ENCODE measurements at places on chromosomes 3 and 15. TPM values are rescaled to one million over a fixed set of nuclear protein-coding genes. Genes with fewer than 3 reads are reported as not detected.

Gene GP9
- not detected for total RNA-seq

Gene PIGZ
- 3.9 TPM for total RNA-seq

DNA sequence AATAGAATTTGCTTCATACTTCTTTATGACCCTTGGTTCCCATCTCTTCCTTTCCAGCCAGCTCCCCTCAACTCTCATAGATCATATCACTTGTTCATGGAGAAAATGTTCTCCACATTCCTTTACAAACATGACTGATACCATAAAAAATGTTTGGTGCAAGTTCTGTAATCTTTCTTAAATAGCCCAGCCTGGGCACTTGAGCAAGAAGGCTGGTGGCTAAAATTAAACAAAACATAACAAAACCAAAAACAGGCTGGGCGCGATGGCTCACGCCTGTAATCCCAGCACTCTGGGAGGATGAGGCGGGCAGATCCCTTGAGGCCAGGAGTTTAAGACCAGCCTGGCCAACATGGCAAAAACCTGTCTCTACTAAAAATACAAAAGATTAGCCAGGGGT is 8.9 kb upstream of the POLR2M start:
- no peak for DNase-seq

DNA sequence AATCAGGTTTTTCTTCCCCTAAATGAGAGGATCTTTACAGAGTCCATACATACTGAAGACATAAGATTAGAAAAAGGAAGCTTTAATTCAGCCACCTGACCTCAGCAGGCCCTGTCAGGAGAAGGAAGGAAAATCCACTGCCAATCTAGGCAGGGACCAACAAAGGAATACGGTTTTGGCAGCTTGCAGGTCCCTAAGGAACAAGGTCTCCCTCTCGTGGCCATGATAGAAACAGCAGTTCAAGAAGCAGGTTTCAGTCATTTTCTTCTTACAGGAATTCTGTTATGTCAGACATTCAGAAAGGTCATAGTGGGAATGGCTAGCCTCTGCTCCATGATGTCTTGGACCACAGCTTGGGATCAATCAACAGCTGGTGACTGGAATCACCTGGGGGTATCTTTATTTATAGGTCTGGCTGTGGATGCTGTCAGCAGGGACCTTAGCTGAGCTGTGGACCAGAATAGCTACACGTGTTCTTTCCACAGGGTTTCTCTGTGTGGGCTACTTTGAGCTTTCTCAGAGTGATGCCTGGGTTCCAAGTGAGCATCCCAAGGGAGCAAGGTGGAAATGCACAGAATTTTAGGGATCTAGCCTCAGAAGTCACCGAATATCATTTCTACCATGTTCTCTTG is 9.4 kb upstream of the CMSS1 start:
- DNase-seq: peak; percentile 64

GRCh38 chr15:74956648-74957475 is at the start of gene RPP25:
Gene RPP25 (minus strand): TSS chr15:74956772. CDS start chr15:74956583, 189 bp downstream.
- DNase-seq: peak; percentile 84

GRCh38 chr3:48039487-48040190 is 23.4 kb upstream of the MAP4 start:
- DNase-seq: no peak

- DNase-seq: no peak
Observed at GRCh38 chr3:54213907-54214306, 91.6 kb downstream of the CACNA2D3 start.

- DNase-seq: peak; percentile 87
Observed at GRCh38 chr3:15556512-15556911, 35.0 kb upstream of the COLQ start.

All from B cell (primary cell).